D721Med (cell line): ENCODE measurements at places on chromosomes 1 and 21.

DNA sequence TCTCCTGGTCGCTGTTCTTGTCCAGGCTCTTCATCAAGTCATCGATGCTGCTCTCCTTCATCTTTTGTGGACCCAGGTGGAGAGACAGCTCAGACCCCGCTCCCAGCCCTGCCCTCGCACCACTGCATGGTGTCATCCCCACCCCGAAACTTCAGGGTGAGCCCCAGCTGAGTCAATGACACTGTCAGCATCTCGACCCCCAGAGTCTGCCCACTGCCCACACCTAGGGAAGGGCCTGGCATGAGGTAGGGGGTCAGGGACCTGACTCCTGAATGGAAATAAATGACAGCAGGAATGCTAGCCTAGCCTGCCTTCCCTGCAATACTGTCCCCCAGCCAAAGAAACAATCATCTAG lies 1.6 kb upstream of the S100A6 start:
- DNase-seq, result no peak

DNA sequence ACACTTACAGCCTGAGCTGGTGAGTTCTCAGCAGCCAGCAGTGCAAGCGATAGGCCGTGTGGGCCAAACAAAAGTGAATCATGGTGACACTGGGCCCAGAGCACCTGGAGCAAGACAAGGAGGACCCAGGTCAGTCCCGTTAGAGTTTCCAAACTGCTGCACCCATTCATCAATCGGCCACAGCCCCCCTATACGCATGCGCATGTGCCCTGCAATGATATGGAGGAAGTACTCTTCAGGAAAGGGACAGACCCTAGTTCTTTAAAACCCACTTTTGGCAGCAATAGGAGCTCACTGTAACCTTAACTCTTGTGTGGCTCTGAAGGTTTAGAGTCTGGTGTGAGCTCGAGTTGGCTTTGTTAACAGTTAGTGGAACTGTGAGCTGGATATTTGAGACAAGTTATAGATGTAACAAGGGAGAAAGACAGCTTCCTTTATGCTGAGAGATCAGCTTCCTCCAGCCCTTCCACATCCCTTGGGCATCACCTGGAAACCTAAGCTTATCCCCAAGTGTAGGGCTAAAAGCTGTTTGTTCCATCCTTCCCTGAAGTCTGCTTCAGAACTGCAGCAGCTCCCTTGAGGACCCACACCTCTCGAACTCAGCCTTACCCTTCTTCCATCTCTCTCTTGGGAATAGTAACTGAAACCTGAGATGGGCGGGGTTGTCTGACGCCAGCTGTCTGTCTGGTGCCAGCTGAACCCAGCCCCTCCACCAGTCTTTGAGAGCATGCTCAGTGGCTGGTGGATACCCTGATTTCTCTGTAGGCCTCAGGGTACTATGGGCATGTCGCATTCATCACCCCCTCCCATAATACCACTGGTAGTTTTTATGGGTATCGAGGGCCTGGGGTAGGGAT lies 17.7 kb downstream of the NMNAT1 start:
- peak; percentile 39 for DNase-seq

GRCh38 chr1:234123867-234124266 lies 219.4 kb downstream of the SLC35F3 start:
- no peak for DNase-seq

DNA sequence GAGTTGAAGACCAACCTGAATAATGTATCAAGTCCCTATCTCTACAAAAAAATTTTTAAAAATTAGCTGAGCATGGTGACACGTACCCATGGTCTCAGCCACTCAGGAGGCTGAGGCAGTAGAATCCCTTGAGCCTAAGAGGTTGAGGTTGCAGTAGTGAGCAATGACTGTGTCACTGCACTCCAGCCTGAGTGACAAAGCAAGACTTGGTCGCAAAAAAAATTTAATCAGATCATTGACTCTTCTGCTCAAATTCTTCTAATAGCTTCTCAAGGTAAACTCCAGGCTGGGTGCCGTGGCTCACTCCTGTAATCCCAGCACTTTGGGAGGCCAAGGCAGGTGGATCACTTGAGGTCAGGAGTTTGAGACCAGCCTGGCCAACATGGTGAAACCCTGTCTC lies 85.9 kb upstream of the PUM1 start:
- no peak for DNase-seq

GRCh38 chr1:96510911-96511310 lies 210.7 kb upstream of the PTBP2 start:
- no peak for DNase-seq

GRCh38 chr1:169928438-169929209 lies 34.9 kb upstream of the SCYL3 start:
- no peak for DNase-seq

DNA sequence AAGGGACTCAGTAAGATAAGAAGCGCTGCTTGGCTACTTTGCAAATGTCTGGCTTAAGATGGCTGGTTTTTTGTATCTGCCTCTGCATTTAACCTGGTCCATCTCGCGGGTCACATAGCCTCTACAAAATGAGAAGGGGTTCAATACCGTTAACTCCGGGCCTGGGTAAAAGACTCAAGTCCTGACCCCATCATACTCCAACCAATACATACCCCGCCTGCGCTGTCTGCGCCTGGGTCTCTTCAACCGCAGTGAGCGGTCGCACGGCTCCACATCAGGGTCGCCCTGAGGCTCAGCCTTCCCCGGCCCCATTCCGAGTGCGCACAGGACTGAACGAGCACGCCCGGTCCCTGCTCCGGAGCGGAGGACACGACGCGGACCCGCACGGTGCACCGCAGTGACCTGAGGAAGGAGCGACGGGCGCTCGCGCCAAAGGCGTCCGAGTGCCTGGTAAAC lies 558 bp upstream of the PGD start:
- no peak for DNase-seq

DNA sequence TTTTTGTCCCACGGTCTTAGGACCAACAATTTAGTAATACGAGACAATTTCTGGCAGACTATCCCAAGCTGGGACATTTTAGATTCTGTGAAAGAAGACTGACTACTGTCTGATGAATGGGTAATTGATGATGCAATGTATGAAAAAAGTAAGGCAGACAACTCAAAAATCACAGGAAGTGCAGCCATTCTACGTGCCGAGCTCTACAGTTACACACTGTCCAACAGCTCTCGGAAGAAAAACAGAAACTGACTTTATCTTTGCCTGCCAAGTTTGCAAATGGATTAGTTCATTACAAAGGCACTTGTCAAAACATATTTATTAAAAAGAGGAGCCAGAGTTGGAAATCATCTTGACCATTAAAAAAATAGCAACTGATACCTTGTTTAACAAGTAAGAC lies 31.3 kb downstream of the ZBTB8B start:
- no peak for DNase-seq

GRCh38 chr1:11938722-11939526 lies 4.4 kb downstream of the PLOD1 start:
- no peak for DNase-seq

DNA sequence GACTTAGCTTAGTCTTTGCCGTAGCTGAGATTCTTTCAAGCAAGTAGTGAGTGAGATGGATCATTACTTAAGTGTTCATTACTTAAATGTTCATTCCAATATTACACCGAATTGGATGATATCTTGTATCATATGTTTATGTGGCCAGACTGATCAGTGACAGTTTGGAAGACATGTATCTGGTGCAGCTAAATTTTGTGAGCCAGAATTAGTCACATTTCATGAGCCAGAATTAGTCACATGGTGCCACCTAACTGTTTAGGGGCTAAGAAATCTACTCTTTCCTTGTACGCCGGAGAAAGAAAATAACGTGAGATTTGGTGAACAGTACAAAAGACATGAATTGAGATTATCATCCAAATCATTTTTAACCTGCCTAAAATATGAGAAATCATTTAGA lies 355.6 kb downstream of the USP25 start:
- DNase-seq, result no peak

DNA sequence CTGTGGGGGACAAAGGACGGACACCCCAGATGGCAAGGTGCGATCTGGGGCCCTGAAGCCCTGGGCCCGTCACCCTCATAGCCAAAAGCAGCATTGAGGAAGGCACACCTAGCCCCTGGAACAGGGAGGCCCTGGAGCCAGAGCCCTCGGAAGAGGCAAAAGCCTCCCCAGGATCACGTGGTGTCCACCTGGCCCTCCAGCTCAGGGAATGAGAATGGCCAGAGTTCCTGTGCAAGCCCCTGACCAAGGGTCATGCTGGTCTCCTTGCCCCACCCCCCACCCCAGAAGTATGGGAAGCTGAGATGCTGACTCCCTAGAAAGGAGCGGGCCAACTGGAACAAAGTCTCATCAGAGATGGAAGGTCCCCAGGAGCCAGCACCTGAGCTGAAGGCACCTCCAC lies 1.0 kb upstream of the PDZK1IP1 start:
- DNase-seq, result no peak

DNA sequence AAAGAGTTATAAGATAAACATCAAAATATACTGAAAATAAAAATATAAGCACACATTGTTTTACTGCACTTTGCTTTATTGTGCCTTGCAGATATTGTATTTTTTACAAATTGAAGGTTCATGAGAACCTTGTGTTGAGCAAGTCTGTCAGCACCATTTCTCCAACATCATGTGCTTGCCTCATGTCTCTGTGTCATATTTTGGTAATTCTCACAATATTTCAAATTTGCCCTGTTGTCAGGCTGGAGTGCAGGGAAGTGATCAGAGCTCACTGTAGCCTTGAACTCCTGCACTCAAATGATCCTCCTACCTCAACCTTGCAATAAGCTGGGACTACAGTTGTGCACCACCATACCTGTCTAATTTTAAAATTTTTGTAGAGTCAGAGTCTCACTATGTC lies 21.3 kb upstream of the CNIH3 start:
- no peak for DNase-seq

DNA sequence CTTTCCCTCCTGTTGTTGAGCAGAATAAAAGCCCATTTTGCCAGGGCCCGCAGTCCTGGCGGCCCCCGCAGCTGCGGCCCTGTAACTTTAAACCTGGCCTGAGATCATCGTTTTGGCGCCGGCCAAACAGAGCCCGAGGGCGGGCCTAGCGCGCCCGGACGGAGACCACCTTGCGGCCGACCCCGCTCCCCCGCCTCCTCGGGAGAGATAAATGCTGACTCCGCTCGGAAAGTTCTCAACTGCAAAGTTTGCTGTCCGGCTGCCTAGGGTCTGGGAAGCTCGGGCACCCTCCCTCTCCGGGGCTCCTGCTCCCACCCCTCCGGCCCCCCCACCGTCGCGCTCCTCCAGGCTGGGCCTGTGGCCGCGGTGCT lies at the start of gene PDPN:
Gene PDPN, plus strand, starts transcription at position 238 of the 371 bp plus-strand sequence. CDS start 202 bp downstream, outside the sequence.
- DNase-seq, result no peak

GRCh38 chr1:30747033-30748008 lies 10.3 kb downstream of the LAPTM5 start:
- DNase-seq, result no peak
